BJ (cell line): ENCODE measurements at places on chromosomes 7 and 10.
A peak's percentile ranks its signal among the peaks of the same experiment; 100 is the strongest.

DNA sequence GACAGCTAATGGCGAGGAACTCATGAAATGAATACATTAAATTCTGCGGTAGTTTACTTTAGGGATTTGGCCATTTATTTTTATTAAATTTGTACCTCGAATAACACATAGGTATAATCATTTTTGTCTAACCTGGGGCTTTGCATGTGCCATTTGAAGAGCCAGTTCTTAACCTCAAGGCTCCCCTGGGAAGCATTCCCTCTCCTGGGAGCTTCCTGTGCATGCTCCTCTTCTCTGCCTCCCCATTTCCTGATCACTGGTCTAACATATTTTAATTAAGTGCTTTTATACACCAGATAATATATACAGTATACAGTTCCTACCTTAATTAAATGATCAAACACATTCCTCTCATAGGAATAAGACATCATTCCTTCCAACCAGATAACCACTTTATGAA is 183.9 kb upstream of the FZD1 start:
- DNase-seq = no peak

- no peak for DNase-seq
Observed at GRCh38 chr7:121279060-121279620, 49.7 kb upstream of the WNT16 start.

GRCh38 chr7:30804078-30804661 is 33.0 kb downstream of the MINDY4 start:
- DNase-seq = peak; percentile 87

DNA sequence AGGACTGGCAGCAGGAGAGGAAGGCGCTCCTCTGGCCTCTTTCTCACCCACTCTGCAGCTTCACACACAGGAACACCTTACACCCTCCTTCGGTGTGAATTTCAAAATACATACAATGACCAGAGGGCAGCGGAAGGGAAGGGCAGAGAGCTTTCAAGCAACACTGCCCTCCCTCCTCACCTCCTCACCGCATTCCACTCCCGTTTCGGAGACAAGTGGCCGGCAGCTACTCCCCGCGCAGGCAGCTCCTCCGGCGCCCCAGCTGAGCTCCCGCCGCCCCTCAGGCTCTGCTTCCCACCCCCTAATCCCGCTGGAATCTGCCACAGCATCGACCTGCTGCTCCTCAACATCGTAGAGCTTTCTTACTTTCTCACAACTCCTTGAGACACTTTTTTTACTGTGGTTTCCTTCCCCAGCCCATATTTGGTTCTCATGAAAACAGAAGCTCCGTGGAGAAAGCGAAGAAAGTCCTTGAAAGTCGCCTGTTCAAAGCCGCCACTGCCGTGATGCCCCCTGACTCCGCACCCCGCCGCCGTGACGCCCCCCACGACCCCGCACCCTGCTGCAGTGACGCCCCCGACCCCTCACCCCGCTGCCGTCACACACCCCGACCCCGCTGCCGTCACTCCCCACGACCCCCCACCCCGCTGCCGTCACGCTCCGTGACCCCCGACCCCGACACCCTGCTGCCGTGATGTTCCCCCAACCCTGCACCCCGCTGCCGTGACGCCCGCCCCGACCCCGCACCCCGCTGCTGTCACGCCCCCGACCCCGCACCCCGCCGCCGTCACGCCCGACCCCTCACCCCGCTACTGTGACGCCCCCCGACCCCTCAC is 14.6 kb upstream of the GPER1 start:
- DNase-seq = no peak

DNA sequence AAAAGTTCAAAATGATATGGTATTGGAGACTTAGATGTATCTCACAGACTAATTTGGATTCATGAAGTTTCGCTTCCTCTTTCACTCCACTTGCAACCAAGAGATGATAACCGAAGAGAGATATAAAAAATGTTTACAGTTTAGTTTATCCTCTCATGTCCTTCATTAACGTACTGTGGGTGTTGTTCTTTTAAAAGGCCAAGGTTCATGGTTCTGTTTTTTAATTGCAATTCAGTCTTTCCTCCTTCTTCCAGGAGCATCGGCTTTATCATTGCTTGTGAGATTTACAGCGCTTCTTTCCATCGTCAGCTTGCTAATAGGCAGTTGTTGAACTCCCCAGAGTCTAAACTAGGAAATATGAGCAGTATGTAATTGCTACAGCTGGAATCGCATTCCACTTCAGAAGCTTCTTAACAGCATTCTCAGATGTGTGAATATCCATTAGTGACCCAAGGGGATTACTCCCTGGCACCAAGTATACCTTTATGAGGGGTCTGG is 75.9 kb upstream of the HGF start:
- no peak for DNase-seq

GRCh38 chr7:108648989-108649388 is 79.3 kb downstream of the DNAJB9 start:
- DNase-seq = no peak

- no peak for DNase-seq
Observed at GRCh38 chr10:6746782-6747181, 166.7 kb upstream of the PRKCQ start.
